ENCODE measurements at places on chromosomes 12 and 14. TPM values are rescaled to one million over a fixed set of nuclear protein-coding genes. Genes with fewer than 3 reads are reported as not detected.

DNA sequence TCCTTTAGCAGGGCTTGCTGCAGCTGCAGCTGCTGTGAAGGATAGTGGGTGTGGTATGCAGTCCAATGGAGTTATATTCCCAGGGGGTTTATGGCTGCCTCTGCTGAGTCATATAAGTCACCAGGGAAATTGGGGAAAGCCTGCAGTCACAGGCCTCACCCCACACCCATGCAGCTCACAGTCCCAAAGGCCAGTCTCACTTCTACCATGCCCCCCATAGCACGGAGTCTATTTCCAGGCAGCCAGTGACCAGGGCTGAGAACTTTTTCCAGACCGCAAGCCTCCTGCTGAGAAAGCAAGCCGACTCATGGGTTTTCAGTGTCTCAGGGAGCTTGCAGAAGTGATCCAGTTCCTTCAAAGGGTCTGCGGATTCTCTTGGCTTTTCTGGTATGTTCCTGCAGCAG lies 322.4 kb upstream of the CLEC14A start:
- no peak for DNase-seq

- peak; percentile 72 for DNase-seq
Measured at GRCh38 chr12:2794191-2794735, 507 bp upstream of the FKBP4 start.

DNA sequence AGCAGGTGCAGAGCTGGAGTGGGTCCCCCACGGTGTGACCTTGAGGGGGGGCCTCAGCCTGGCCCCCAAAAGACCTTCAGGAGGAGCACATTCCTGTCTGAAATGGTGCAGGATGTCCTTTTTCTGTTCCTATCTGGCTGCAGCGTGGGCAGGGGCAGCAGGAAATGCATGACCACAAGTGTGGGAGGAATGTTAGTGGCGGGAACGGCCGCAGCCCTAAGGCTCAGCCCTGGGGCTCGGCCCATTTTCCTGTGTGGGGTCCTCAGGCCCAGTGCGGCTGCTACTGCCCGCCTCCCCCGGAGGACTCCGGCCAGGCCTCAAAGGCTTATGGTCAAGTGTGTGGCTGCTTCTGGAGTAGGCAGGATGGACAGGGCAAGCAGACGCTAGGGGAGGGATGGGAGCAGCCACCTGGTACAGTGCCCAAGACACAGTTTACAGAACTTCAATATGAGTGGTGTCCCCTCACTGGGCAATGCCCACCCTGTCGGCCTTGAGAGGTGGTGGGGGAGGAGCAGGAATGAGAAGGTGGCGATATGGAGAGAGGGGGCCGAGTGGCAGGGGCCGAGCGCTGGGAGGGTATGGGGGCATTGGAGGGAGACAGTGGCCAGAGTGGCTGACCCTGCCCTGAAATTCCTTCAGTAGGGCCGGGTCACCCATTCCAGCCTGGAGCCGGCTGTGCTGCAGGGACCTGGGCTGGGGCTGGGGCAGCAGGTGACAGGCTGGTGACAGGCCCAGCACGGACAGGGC lies 137.4 kb downstream of the CALM1 start:
- peak; percentile 54 for DNase-seq

DNA sequence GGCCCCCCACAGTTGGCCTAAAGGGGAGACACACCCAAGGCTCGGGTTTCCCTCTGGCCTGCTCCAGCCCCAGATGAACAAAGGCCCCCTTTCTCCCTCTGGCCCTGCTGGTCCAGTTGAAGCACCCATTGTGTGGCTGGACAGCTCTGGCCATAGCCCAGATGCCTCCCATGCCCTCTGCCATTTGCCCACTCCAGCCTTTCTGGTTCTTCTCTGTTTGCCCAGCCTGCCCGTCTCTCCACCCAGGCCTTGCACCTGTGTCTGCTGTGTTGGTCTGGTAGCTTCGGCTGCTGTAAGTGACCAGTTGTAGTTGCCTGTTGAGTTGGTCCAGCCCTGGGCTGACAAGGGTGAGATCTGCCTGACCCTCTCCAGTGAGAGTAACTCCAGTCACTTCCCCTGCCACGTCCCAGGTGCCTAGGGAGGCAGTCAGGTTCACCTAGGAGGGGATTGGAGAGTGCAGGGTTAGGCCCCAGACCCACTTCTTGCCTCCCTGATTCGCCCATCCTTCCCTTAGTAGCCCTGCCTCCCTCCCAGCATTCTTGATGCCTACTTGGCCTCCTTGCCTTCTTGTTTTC lies 3.0 kb downstream of the B4GALNT1 start:
- DNase-seq = no peak

DNA sequence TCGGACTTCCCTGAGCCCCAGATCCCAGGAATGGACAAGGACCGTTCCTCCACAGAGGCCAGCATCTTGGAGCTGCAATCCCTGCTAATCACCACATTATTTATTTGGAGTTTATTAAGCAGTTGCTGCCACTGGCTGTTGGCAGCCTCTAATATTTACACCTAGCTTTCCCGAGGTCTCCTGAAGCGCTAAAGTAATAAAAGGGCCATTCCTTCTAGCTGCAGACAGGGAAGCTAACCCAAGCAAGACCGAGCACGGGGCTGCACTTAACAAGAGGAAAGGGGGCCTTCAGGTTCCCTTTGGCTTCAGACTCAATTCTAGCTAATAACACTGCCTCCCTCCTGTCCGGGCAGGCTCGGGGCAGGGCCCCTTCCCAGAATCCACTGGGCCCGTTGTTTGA lies 63.7 kb downstream of the BCL11B start:
- DNase-seq = peak; percentile 15

DNA sequence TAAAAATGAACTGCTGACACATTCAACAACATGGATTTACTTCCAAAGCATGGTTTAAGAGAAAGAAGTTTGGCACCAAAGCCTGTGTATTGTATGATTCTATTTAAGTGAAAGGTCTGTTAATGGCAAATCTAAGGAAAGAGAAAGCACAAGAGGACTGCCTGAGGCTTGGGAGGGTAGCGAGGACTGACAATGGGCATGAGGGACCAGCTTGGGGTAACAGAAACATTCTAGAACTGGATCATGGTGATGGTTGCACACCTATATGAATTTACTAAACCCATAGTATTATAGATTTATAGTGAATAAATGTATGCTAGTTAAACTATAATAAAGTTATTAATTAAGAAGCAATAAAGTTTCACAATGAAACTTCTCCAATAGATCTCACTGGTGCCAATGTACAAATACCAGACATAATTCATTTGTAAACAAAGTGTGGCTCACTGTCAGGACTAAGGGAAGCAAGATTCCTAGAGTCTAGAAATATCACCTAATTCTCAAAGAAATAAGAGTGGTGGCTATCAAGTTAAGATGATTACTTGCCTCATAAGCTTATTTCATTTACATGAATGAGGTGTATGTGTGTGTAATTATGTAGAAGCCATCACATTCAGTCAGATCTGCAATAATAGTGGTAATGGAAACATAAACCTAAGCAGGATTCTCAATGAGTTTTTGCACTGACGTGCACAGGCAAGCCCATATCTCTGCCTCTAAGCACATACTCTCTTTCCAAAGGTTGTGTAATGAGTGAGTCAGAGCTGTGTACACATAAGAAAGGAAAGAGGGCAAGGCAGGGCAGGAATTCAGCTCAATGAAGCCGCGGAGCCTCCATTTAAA lies 353.4 kb downstream of the KCNH5 start:
- no peak for DNase-seq

DNA sequence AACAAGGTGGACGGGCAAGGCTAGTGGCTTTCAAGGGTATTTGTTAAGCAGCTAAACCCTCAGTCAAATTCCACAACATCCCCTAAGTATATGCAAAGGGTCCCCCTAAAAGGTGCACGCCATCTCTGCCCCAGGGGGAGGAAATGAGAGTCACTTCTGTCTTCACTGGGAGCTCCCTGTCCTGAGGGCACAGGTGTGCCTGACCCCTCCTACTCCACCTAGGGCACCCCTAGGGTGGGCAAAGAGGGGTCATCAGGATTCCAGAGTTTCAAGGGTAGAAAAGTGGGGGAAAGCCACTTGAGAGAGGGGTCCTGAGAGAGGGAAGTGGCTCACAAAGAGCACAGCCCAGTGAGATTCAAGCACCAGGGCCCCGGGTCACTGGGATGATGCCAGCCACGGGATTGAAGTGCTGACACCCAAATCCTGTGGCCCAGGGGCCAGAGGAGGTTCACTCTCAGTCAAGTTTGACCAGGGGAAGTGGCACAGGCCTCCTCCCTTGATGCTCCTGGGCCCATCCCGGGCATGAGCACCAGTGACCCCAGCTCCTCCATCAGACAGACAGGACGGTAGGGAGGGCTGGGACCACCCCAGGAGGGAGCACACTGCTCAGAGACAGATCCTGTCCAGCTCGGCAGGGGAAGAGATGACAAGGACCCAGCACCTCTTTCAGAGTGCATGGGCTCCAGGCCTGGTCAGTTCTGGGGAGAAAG lies 82.3 kb upstream of the BCL11B start:
- no peak for DNase-seq

DNA sequence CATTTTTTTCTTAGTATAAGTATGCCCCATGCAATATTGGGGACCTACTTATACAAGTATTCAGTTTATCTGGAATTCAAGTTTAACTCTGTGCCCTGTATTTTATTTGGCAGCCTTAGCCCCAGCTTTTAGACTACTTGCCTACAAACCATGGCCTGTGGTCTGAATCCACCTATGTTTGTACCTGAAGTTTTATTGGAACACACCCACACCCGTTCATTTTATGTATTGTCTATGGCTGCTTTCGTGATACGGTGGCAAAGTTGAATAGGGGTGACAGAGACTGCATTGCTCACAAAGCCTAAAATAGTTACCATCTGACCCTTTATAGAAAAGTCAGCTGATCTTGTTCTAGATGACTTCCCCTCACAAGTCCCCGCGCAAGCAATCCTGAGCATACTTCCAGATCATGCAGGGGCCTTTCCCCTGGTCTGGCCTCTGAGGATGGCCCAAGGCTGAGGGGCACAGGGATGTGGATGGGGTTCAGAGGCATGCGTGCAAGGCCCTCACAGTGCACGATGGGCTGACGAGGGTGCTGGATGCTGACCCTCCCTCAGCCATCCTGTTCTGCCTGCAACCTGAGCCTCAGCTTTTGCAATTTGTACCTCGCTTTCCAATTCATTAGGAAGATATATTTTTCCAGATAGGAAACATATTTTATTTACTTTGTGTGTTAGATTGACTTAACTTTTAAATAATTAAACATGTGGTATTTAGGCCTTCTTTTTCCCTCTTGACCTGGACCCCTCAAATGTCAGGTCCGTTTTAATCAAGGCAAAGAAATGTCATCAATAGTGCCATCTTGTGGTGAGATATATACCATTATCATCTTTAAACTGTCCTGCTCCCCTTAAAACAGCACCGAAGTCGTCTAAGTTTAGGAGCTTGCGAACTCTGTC lies 527.3 kb upstream of the CCDC196 start:
- DNase-seq = no peak

GRCh38 chr14:102926104-102926503 lies 3.6 kb downstream of the AMN start:
- DNase-seq = peak; percentile 9

DNA sequence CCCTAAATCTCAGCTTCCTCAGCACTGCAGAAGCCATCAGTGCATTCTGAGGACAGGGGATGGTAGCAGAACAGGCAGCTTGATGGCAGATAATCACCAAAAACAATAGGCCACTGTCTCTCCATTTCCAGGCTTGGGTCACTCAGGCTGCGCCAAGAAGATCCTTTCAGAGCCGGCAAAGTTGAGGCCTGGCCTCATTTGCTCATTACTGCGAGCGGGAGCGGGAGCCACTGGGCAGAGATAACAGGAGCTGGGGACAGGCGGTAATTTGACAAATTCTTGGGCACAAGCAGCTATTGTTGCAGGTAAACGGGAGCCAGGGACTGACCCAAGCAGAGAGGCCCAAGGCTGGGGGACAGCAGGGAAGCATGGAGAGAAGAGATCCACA lies 2.1 kb downstream of the MSI1 start:
- DNase-seq = no peak

DNA sequence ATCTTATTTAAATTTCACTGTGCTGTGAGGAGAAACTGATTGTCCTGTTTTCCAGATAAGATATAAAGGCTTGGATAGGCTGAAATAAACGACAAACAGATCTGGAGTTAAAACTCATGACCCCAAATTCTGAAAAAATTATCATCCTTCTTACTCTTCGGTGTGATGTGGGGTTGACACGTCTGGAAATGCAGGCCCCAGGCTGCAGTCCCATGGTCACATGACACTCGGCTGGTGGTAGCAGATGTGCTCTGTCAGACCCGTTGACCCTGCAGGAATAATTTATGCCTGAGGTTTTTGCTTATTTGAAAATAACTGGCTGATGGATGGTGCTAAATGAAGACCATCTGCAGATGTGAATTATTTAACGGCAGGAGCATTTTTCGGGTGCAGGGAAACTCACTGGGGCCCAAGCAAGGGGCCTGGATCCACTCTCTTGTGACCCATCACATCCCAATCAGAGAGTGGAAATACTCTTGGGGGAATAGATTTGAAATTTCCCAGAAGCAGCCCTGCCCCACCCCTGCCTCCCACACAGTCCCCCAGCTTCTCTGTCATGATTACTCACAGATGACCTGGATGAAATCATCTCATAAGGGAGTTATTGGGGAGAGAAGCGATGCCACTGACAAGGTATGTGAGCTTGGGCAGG lies 47.7 kb upstream of the CMKLR1 start:
- DNase-seq = no peak

DNA sequence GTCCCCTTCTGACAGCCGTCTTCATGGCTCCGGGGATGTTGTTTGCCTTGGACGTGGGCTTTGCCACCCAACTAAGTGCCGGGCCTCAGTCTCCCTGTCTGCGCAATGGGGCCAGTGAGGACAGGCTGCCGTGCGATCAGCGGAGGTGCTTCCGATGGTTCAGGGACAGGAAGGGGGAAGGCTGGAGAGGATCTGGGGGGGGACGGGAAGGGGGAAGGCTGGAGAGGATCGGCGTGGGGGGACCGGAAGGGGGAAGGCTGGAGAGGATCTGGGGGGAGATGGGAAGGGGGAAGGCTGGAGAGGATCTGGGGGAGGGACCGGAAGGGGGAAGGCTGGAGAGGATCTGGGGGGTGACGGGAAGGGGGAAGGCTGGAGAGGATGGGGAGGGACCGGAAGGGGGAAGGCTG lies 3.4 kb downstream of the MMP17 start:
- peak; percentile 70 for DNase-seq

DNA sequence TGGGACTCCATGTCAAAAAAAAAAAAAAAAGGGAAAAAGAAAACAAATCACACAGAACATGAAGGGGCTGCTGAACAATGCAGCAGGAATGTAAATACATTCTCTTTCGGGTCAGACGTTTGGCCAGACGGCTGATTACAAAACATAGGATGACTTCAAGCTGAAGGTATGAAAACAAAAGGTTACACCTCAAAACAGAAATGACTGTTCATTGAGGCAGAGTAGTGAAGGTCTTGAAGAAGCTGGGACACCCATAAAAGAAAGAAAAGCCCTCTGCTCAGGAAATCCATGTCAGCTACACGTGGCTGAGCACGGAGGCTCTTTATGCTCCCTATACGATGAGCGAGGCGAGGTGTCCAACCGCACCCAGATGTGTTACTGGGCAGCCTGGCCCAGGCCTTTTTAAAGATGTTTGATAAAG lies 37.7 kb downstream of the FGD4 start:
- DNase-seq = no peak

- no peak for DNase-seq
Measured at GRCh38 chr14:98945611-98946570, 326.1 kb downstream of the BCL11B start.

LRRC43 gene
- 0.70 TPM for total RNA-seq

GPX2 gene
- not detected for total RNA-seq

COA8 gene
- total RNA-seq = 49.3 TPM

P2RX2 gene
- total RNA-seq = not detected

KIF5A gene
- 0.05 TPM for total RNA-seq

PLEK2 gene
- not detected for total RNA-seq
